ENCODE measurements at places on chromosomes 1 and 21.

GRCh38 chr1:119532324-119532910, 25.4 kb downstream of the HSD3B1 start:
- no peak for DNase-seq

DNA sequence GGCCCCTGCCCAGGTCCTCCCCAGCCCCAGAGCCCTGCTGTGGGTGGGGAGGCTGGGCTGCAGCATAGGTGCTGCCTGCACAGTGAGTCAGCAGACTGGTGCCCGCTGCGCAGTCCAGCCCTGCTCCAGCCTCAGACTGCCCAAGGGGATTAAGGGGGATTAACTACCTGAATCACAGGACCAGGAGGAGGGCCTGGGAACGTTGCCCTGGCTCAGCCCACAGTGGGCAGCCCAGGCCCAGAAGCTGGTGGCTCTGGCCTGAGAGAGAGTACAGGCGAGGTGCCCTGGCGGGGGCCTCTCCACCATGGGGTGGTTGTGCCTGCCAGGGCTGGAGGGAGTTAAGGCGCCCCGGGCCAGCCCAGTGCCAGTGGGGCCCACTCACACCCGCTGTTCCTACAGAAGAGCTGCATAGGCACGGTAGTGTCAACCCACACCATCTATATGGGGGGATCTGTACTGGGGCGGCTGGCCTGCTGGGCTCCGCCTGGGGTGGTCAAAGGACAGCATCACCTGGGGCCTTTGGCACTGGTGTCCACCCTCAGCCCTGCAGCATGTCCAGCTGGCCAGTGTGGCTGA, 2.3 kb downstream of the OBSCN start:
- no peak for DNase-seq

- no peak for DNase-seq
These were observed 43.7 kb downstream of the BTBD8 start for GRCh38 chr1:92123868-92124267.

GRCh38 chr1:97743129-97743528, 177.7 kb downstream of the DPYD start:
- no peak for DNase-seq

- no peak for DNase-seq
These were observed 1.8 kb downstream of the PIK3R3 start for GRCh38 chr1:46130606-46131005.

- no peak for DNase-seq
These were observed 123.1 kb downstream of the AKT3 start for GRCh38 chr1:243726806-243727502.

- peak; percentile 57 for DNase-seq
These were observed at the start of gene EXO5 for GRCh38 chr1:40508375-40509341. Gene EXO5 (plus strand): TSS chr1:40508767. CDS start chr1:40514545, 5,778 bp downstream.

- DNase-seq: no peak
These were observed 278.8 kb downstream of the ASTN1 start for GRCh38 chr1:176885751-176886150.

GRCh38 chr21:30153697-30154340, 12.8 kb downstream of the CLDN17 start:
- DNase-seq: no peak

GRCh38 chr1:21783679-21784603, 992 bp upstream of the USP48 start:
- DNase-seq: no peak

DNA sequence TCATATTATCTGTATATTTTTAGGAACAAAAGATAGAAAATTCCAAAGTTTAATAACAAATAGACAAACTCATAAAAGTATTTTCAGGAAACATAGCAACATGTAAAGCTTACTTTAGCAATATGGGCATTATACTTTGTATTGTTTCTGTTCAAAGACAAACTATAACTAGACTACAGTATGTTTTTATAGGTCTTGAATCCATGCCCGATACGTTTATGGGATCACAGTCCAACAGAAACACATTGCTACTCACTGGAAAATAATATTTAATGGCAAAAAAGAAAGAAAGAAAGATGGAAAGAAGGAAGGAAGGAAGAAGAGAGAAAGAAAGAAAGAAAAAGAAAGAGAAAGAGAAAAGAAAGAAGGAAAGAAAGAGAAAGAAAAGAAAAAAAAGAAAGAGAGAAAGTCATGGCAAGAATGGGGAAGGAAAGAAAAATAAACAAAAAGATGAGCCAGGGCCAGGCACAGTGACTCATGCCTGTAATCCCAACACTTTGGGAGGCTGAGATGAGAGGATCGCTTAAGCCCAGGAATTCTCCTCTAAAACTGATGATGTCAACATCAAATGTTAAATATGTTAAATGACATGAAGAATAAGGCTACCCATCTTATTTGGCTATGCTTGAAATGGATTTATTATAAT, 32.7 kb downstream of the TM2D1 start:
- DNase-seq: no peak

DNA sequence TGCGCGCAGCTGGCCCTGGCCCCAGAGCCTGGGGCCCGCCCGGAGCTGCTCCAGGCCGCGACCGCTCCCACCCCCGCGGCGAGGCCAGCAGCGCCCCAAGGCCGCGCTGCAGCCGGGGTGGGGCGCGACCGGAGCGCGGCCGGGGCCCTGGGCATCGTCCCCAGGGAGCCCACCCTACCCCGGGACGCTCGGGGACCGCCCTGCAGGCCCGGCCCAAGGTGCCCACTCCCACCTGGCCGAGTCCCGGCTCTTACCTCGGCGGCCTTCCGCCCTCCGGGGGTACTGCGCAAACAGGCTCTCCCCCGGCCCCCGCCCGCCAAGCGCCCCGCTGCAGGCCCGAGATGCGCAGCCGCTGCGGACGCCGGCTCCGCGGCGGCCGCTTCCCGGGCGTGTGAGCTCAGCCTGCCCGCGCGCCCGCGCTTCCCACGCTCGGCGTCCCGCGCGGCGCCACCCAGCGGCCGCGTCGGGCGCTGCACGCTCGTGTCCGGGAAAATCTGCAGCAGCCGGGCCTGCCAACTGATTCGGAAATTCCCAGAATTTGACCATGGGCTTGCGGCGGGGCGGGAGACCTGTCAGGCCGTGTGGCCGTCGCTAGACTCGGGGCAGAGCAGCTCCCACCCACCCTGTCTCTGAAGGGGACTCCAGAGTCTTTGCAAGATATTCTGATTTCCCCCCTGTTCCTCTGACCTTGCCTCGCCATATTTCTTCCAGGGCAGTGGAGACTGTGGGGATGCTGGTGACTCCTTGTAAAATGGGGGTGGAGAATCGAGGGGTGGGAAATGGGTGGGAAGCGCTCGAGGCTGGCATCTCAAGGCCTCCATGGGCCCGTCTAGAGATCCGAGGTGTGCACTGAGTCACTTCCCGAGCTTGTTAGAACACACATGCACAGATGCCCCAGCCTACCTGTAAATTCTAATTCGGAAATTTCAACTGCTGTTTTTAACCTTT, 41.9 kb downstream of the CD34 start:
- peak; percentile 65 for DNase-seq

All from tibial nerve (tissue), 4 donors.